ENCODE measurements at places on chromosomes 4 and X.

DNA sequence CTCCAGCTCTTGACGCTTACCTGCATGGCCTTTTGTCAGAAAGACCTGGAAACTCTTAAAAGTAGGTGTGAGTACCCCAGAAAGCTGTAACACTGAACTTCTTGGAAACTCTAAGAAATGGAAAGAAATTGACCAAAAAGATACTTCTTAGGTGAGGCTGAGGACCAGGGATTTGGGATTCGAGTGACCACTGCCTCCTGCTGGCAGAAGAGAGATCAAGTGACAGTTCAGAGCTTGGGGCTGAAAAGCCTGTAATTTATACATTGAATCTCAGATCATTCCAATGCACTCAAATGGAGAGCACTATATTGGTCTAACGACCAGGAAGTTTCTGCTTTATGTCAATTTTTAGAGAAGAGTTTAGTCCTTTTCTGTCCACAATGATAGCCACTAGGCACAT lies 204.6 kb downstream of the PDGFRA start:
- DNase-seq = peak; percentile 29

- DNase-seq = no peak
Measured at GRCh38 chr4:37983951-37984350, 23.8 kb downstream of the PTTG2 start.

DNA sequence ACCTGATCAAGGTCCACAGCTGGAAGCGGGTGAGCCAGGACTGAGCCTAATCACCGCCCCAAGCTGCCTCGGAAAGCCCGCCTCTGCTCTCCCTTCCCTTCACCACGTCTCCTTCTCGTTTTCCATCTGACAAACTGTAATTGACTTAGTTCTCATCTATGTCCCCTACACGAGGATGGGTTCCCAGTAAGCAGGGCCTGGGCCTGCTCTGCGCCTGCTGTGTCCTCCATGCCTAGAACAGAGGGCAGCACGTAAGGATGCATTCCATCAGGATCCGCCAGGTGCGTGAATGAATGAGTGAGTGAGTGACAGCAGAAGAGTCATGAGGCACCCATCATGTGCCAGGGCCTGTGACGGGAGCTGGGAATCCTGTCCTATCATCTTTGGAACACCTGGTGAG lies 86.7 kb downstream of the JAKMIP1 start:
- DNase-seq = no peak

DNA sequence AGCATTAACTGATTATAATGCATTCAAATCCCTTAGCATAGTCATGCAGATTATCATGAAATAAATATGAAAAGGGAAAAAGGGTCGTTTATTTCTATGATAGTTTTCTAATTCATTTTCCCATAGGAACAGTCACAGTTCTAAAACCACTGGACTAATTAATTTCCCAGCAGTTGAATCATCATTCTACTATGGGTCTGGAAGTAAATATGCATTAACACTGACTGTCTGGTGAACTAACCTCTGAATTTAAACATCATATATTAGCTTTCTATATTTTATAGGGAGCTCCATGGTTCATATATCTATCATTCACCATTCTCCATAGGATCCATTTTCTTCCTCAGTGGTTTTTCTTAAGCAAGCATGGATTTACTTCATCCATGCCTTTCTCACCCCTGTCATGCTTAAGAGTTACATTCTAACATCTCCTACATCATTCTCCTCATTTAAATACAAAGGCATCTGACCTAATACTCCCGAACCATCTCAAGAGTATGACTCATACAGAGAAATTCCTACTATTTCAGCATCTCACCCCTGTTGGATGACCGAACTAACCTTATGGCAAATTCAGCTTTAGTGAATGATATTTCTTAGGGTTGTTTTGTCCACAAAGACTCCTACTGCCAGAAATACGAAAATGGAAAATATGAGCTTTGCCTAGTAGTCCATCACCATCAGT lies 198.7 kb upstream of the ADAMTS3 start:
- no peak for DNase-seq

- peak; percentile 47 for DNase-seq
Measured at GRCh38 chrX:8688776-8689175, 43.2 kb downstream of the ANOS1 start.

DNA sequence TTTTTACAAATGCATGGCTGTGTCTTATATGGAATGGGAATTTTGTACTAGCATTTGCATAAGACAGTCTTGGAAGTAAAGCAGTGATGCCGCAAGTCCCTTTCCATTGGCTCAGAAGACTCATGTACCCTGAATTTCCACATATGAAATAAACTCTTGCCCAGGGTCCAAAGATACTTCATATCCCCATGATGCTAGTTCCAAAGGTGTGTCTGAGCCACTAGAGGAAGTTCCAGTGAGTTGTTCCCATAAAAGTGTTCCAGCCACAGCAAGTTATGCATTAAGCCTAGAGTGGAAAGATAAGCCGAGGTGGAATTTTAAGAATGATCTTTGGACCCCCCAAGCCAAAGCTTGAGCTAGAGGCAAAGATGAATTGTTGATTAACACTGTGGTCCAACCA lies 9.3 kb upstream of the CEP135 start:
- no peak for DNase-seq

DNA sequence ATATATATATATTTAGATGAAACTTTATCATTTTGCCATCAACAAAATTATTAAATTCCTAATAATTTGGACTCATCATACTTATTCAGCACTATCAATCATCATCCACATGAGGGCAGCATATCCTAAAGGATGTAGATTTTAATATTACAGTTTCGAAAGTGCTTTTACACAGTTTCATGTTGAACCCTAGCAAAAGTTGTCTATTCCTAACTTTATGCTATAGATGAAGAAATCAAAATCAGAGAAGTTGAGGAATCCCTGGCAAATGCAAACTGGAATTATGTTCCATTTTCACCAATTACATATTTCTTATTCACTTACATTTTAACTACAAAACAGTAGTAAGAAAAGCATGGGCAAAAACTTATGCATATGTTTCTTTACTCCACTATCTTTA lies 36.6 kb upstream of the UGT2A1 start:
- DNase-seq = no peak

- no peak for DNase-seq
Measured at GRCh38 chrX:2423899-2424298, 76.9 kb downstream of the DHRSX start.

DNA sequence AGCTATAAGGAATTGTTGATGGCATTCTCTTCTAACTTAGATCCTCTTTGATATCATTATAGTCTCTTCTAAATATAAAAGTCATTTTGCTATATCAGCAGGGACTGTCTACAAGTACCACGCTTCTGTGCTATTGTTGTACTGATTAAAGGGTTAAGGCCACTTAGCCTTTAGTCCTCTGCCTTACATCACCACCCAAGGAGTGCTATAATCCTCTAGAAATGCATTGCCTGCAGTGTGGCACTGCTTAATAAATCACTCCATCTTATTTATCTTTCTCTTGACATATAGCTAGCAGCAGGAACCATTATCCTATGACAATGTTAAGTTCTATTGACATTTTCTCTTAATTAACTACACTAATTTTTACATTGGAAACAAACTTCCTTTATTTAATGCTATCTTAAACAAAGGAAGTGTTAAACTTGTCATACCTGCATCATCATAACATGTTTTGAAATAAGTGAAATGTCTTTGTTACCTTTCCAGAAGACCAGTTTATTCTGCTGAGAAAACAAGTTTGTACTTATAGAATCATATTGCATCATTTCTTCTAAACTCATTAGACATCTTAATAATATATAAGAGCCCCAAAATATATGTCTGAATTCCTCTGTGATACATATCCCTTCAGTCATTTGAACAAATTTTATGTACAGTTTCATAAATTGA lies 360.9 kb upstream of the ATOH1 start:
- DNase-seq = no peak

DNA sequence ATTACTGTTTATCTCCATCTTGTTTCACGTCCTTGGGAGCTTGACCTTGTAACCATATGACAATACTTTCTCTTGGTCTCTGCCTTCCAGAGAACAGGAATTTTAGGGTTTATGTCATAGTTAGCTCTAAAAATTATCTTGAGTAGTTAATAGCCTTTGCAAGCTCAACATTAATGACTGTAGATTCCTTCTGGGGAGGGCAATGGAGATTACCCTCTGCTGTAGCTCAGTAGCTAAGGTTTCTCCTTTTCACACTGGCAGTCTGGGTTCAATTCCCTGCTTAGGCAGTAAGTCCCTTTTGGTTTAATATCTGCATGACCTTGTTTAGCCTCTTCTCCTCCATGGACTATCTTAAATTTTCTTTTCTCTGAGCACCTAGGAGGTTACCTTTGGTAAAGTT lies 181.7 kb upstream of the GPR101 start:
- DNase-seq = no peak

GRCh38 chr4:150212927-150213326 lies 134.7 kb downstream of the DCLK2 start:
- no peak for DNase-seq

DNA sequence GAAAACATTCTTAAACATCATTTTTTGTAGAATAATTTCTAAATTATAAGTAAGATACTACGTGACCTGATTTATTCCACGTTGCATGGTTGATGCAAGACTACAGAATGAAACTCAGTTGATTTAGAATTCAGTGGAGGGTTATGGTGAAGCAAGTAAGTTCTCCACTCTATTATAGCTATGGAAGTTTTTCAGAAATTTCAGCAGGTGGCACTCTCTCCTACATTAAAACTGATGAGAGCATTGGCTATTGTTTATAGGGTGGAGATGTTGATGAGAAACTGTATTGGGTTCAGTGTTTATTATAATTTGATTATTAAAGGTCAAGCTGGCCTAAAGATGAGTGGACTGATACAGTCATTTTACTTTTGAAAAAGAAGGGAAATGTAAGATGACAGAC lies 88.0 kb downstream of the FNIP2 start:
- no peak for DNase-seq

DNA sequence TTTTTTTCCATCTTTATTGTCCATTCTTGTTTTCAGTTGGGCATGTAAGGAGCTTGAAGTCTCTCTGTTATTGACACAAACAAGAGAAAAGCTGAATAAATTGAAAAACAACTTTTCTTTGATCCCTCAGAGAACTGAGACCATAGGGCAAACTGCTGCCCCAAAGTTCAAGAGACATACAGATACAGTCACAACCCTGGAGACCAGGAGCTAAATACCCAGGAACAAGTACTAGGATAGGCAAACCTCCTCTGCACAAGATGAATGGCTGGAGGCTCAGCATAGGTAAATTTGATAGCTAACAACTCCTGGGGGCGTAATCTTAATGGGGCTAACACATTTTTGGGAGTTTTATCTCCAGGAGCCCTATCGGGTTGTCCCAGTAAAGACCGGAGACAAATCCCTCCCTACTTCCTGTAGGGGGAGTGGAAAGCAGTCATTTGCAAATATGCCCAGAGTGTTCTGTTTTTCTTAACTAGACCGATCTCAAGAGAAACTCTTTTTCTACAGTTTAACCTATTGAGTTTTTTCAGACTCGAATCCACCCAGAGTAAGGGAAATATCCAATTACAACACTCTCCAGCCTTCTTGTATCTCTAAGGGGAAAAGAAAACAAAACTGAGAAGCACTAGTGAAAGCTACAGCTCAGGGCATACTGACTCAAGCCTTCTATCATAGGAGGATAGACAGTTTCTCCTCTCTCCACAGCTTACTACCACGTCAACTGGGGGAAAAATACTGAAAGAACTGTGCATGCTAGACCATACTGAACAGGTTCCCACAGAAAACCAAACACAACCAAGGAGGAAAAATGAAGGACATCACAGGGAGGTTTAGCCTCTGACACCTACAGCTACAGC lies 23.1 kb downstream of the MAGEA8 start:
- no peak for DNase-seq

DNA sequence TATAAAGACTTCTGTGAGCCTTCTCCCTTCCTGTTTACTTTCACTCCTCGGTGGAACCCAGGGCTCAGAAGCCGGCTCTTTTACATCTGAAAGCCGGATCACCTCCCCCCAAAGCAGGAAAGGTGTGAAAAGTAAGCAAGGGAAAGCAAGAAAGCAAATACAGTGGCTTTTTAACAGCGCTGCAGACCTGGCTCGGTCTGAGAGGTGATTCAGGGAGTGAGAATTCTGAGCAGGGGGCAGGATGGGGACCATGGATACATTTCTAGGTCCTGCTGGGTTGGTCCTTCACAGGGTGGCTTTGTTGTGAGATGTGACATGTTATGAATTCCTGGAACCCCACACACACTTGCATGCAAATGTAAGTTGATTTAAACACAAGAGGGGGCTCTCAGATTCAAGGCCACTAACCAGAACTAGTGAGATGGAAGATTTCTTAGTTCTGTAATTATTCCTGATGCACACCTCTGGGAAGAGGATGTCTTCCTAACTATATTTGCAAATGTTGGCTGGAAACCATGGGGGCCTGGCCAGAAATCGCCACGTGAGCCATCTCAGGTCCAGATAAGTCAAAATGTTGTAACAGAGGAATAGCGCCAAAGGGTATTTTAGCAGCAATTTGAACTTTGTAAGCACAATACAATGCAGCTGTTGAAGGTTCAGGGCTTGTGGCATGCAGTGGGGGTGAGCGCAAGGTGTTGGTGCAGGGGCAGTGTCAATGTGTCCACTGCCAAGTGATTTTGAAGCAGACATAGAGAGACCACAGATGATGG lies 670.1 kb upstream of the LCORL start:
- peak; percentile 87 for DNase-seq

- DNase-seq = no peak
Measured at GRCh38 chr4:13601848-13602247, 25.7 kb downstream of the BOD1L1 start.

- no peak for DNase-seq
Measured at GRCh38 chrX:82711457-82711856, 796.6 kb upstream of the POU3F4 start.

GRCh38 chr4:10732235-10732913 lies 47.8 kb upstream of the CLNK start:
- DNase-seq = no peak

DNA sequence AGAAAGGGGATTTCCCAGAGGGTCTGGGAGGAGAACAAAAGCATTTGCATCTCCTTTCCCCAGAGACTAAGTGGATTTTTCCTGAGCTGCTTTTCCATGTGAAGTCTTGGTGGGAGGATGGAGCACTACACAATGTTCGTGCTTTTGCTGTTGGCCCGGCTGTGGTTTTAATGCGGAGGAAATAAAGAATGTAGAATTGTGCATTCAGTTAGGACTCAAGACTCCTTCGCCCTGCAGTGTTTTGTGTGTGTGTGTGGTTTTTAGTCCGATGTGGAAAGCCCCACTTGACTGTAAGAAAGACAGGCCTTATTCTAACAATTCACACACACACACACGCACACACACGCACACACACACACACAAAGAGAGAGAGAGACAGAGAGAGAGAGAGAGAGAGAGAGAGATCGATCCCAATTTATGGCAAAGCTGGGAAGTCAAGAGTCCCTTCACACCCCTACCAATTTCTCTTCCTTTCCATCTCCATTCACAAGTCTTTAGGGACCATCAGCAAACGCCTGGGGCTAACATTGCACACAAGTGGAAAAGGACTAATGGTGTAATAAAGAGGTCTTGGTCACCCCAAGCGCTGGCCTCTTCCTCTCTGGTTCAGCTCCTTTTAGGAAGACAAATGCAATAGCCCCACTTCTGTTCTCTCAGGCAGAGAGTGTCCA lies 44.2 kb downstream of the CLDN34 start:
- DNase-seq = no peak
